Panc1 (cell line): ENCODE measurements at places on chromosomes 7 and 10.

DNA sequence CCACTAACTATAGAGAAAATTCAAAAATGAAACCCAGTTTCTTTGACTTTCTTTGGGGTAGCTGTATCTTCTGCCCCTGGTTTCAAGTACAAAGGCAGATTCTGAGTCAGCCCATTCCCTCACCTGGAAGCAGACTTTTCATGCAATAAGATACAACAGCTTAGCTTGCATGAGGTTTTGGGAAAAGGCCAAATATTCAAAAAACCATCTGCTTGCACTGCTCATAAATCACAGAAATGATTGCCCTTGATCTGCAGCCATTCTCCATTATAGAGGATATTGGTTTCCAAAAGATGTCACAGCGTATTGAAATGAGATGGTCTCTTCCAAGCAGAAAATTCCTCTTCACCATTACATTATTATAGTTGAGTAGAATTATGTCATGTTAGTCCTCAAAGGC lies 354.0 kb downstream of the PHF14 start:
- DNase-seq: no peak

- DNase-seq: no peak
Observed at GRCh38 chr10:2913474-2913873, 153.9 kb upstream of the PFKP start.

DNA sequence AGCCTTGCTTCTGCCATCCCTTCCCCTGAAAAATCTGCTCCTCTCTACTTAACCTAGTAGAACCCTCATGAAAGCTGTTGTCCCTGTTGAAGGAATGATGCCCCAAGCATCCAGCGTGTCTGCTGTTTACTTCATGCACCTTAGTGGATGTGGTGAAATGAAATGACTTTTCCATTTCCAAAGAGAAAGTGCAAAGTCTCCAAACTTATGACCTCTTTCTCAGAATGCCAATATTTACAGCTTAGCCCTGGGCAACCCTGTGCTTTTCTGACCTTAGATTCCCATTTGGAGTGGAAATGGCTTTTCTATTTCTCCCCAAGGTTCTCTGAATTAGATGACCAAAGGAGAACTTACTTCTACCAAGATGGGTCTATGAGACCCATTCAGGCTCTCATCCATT lies 256.9 kb downstream of the KCNMA1 start:
- DNase-seq: no peak

DNA sequence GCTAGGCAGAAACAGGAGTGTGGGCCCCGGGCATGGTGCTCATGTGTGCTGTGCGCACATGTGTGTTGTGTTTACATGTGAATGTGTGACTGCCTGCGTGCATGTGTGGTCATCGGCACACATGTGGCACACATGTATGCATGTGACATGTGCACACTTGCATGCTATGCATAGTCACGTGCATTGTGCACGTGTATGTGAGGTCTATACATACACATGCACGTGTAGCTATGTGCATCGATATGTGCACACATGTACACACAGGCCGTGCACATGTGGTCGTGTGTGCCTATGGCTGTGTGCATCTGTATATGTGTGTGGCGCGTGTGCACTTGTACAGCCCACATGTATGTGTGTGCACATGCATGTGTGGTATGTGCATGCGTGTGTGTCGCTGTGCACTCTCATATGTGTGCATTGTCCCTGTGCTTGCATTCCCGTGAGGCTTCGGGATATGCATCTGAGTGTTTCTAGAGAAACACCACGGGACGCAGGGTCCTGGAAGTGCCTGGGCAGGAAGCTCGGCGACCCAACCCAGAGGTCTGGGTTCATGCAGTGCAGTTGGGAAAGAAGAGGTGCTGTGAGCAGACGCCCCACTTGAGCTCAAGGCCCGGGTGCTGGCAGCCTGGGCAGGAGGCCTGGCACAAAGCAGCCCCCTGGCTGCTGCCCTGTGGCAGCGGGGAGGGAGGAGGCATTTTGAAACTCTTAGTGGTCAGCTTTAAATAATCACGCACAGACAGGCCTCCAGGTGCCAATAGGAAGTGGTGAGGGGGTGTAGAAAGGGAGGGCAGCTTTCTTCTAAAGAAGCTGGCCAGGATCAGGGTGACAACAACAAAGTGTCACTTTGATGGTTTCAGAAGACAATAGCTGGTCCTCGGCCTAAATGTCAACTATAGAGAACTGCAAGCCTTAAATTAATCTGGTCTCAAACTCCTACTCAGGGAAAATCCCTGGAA lies 410.0 kb upstream of the MGMT start:
- no peak for DNase-seq

DNA sequence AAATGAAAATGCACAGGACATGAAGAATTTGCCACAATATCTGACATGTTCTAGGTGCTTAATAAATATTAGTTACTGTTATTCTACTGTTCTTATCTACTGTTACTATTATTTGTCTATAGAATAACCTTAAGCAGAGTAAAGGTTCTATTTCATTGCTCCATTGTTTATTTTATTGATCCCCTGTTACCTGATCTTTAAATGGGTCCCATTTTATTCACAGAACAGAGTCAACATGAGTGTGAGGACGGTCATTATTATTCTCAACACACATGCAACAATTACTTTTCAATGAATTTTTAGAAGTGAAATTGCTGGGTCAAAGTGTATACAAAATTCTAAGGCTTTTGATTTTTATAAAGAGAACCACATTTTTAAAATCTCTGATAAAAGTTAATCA lies 186.9 kb downstream of the AHR start:
- no peak for DNase-seq

DNA sequence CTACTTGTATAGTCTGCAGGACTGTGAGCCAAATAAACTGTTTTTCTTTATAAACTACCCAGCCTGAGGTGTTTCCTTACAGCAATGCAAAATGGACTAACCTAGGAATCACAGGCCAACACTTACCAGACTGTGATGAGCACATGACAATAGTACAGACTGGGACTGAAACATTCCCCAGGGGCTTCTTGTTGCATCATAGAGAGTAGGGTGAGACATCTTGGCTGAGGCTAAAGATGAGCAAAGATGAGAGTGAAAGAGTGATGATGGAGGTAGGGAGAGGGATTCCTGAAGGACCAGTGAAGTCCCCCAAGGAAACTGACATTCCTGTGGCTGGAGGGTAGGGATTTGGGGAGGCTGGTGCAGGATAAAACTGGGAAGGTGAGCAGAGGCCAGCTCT lies 194.4 kb downstream of the TPST1 start:
- DNase-seq: no peak

DNA sequence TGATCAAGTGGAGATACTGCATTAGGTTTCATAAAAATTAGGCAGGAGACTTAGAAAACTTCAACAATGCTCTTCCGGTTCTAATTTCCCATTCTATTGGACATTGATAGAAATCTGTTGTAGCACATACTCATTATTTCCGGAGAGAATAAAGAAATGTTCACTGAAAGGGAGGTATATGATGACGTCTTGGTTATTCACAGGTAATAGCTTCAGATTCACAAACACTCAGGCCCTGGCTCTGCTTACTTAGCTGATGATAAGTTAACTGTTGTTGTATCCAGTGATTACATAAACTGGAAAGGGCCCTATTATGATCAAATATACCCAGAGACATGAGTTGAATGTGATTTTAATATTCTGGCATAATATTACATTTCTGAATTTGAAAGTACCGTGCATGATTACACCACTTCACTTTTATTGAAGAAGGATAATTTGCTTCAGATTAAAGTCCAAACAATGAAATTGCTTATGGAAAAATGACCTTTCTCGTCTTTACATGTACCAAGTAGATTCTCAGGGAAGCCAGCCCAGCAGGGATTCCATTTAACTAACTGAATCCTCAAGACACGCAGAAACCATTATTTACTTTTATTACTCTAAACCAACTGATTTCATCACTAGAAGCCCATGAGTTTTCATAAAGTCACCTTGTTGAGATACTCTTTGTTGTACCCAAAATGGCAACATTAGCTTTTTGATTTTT lies 288.0 kb upstream of the PITRM1 start:
- no peak for DNase-seq

GRCh38 chr10:30848396-30849032 lies 183.2 kb downstream of the ZNF438 start:
- no peak for DNase-seq

- DNase-seq: no peak
Observed at GRCh38 chr7:17598846-17599245, 300.4 kb downstream of the AHR start.

- no peak for DNase-seq
Observed at GRCh38 chr10:35216303-35216905, 89.8 kb downstream of the CREM start.

DNA sequence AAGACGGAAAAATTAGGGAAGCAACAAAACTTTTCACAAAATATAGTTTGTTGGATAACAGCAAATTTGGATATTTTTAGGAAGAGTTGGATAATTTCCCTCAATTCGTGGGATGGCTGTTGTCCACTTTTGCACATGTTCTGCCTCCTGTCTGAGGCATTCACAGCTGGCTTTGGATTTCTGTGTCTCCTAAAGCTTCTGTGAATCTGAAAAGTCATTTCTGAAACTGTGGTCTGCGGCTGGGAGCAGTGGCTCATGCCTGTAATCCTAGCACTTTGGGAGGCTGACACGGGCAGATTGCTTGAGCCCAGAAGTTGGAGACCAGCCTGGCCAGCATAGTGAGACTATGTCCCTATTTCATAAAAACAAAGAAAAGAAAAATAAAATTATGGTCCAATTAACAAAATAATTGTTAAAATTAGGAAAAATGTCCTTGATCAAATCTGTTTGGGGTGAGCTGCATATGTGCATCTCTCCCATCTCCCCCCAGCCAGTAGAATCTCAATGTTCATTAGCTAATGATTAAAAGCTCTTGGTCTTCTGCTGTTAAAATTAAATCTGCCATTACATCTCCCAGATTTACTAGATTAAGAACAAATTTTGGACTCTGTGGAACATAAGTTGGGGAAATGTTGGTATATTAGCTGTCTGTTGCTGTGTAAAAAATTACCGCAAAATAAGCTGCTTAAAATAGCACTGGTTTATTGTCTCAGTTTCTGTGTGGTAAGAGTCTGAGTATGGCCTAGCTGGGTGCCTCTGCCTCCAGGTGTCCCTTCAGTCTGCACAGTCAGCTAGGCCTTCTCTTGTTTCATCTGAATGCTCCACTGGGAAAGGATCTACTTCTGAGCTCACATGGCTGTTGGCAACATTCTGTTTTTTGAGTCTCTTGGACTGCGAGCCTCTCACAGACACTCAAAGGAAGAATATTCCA lies 332.0 kb upstream of the FZD1 start:
- DNase-seq: no peak

DNA sequence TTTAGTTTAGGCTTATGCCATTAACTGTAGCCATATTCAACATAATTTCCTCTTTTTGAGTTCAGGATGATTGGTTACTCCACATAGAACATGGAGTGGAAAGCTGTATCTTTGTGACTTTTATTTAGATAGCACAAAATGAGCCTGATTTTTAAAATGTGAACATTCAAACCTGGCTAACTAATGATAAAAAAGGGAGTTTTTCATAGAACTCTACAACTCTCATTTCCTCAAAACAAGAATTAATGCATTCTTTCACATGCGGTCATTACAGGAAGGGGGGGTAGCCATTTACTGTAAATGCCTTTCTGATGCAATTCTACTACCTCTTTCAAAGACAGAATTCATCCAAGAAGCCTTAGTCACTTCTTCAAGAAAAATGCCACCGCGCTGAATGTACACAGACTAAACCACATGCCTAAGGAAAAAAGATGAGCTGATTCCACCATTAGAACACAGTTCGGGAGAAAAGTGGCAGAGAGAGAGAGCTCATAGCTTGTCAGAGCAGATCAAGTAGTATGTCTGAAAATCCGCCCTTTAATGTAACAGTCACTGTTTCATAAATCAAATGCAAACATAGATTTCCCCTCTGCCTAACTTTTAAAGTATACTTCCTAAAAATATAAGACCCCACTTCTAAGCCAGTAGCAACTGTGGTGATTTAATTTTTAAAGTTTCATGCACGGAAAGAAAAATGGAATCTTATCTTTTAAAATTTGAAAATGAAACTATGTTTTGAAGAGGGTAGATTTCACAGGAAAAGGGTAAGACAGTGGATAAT lies 226.4 kb upstream of the KLF14 start:
- peak; percentile 89 for DNase-seq

DNA sequence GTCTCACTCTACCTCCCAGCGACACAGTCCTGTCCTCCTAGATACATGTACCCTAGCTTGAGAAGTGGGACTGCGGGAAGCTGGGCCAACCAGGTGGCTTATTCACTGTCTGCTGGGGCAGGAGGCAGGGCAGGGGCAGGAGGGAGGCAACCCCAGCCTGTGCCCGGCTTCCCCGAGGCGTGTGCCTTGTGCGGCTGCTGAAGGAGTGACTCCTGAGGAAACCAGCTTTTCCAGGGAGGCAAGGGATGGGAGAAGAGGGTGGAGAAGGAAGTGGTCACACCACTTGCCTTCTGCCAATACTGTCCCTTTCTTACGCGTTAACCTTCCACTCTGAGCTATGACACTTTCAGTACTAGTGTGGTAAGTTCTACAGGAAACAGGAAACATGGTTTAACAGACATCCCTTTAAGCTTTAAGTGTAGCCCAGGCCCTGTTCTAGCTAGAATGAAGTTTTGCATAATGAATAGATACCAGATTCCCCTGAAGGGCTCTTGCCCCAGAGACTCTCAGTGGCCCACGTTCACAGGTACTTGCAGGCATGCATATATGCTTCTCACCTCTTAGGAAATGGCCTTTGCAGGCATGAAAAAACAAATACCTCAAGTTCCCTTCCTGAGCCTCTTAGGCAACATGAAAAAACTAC lies 40.6 kb downstream of the SYPL1 start:
- DNase-seq: no peak

- DNase-seq: no peak
Observed at GRCh38 chr7:35734001-35734483, 39.1 kb upstream of the HERPUD2 start.

DNA sequence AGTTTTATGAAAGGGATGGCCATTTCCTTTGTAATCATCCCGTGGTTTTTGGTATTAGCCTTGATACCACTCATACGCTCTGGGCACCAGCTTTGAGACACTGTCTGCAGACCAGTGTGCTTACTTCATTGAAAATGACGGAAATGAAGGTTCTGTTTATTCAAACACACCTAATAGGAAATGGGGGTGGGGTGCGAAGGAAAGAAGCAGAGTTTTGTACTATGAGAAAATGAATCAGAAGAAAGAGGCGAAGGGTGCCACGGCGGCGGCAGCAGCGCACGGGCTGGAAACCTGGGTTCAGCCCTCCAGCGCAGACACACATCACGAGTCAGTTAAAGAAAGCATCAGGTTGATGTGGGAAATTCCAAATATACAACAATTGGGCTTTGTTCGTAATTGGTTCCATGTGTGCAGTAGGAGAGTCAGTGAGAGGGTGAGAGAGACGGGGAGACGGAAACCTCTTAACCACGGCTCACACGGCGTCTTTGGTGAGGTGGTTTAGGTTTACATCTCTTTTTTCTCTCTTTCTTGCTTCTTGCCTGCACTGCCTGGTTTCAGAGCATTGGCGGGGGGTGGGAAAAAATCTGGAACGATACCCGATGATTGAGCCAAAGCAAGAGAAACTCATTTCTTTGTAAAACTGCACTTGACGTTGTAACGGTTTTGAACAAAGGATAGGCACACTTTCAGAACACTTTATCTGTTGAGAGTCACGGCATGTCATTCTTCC lies 321.2 kb downstream of the FRMD4A start:
- DNase-seq: no peak

- DNase-seq: no peak
Observed at GRCh38 chr10:75083972-75084833, 27.3 kb upstream of the SAMD8 start.
